ENCODE measurements at places on chromosomes 12 and 14.
A peak's percentile ranks its signal among the peaks of the same experiment; 100 is the strongest.

DNA sequence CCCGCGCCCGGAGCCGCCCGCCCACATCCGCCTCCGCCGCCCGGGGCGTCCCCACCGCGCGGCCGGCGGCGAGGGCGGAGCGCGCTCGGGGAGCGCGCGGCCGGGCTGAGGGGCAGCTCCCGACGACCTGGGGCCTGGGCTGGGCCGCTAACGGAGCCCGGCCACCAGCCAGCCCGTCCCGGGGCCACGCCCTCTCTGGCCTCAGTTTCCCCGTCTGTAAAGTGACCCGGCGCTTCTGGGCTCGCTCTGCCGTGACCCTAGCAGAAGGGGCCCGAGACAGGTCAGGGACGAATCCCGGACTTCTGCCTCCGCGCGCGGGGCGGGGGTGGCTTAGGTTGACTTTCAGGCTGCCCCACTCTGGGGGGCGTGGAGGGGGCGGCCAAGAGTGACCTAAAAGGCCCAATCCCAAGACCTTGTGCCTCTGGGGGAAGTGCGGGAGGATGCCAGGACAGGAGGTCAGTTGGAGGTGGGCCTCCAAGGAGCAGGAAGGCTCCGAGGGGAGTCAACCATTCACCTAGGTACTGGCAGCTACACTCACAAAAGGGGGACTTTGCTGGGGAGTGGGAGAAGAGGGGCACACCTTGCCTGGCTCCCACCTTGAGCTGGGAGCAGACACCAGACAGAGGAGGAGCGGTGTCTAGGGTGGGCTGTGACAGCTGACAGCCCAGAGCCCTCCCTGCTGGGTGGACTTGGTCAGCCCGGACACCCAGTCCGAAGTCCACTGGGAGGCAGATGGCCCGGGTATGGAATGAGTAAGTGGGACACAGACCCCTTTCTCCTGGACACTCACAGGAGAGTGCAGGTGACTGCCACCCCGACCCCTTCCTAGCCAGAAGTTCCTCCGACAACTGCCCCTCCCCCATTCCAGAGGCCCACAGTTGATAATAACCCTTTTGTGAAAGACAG, 486 bp upstream of the AKT1 start:
- H3K4me1 ChIP-seq, result peaks cover 6% of the 10 kb centered on the region
- peak; percentile 50 for DNase-seq
- no peaks in the 10 kb centered on the region for H3K27me3 ChIP-seq
- peak overlapping the region; percentile 52 for H3K4me3 ChIP-seq

DNA sequence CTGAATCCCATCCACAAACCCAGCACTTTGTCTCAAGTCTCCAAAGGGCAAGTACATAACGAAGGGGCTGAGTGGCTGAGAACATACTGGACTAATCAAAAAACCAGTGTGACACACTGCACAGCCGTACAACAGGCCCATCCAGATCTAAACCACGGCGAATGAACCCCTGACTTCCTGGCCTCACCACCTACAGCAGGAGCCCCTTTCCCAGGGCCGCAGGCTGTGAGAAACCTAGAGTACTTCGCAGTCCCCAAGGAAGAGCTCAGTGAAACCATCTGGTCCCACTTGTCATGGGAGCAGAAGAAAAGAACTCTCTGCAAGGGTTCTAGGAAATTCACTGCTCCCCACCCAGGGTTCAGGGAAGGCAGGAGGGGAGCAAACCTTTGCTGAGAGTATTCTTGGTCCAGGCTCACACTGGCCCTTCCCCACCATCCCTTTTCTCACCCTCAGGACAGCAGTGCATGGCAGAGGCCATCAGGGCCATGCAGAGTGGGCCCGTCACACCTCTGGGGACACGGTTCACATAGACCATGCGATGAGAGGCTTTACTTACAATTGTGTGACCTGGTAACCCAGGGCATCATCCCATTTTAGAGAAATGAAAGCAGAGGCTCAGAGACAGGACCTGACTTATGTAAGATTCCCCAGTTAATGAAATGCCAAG, 192.8 kb downstream of the BCL11B start:
- no peak overlapping the region for H3K4me3 ChIP-seq
- H3K4me1 ChIP-seq, result peaks cover 3% of the 10 kb centered on the region
- H3K27ac ChIP-seq, result no peak overlapping the region
- no peak for DNase-seq
- H3K27me3 ChIP-seq, result no peaks in the 10 kb centered on the region
- H3K36me3 ChIP-seq, result no peaks in the 10 kb centered on the region

DNA sequence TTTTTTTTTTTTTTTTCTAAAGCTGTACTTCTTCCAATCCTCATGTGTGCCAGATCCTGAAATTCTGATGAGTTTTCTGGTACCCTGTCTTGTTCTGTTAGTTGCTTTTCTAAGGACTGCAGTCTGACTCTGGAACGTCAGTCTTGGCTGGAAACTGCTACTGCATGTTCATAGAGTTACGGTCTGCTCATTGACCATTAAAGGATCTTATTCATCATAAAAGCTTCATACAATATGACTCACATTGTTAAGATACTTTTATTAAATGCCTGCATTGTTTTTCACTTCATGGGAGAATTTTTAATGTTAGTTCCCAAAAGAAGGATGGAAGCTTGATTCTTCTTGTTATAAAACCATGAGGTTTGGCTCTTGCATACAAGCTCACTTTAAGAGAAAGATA, 233.6 kb downstream of the SYT10 start:
- no peak overlapping the region for H3K4me3 ChIP-seq
- no peak for DNase-seq
- H3K4me1 ChIP-seq, result no peaks in the 10 kb centered on the region
- no peaks in the 10 kb centered on the region for H3K36me3 ChIP-seq

GRCh38 chr12:130529781-130530180, 186.3 kb downstream of the RIMBP2 start:
- no peaks in the 10 kb centered on the region for H3K36me3 ChIP-seq
- H3K4me3 ChIP-seq, result no peak overlapping the region
- DNase-seq, result no peak
- H3K27me3 ChIP-seq, result no peaks in the 10 kb centered on the region

- no peaks in the 10 kb centered on the region for H3K4me1 ChIP-seq
- no peak overlapping the region for H3K27ac ChIP-seq
- peaks cover 6% of the 10 kb centered on the region for H3K36me3 ChIP-seq
- H3K4me3 ChIP-seq, result no peak overlapping the region
Observed at GRCh38 chr12:4663971-4664505, 15.1 kb downstream of the NDUFA9 start.

DNA sequence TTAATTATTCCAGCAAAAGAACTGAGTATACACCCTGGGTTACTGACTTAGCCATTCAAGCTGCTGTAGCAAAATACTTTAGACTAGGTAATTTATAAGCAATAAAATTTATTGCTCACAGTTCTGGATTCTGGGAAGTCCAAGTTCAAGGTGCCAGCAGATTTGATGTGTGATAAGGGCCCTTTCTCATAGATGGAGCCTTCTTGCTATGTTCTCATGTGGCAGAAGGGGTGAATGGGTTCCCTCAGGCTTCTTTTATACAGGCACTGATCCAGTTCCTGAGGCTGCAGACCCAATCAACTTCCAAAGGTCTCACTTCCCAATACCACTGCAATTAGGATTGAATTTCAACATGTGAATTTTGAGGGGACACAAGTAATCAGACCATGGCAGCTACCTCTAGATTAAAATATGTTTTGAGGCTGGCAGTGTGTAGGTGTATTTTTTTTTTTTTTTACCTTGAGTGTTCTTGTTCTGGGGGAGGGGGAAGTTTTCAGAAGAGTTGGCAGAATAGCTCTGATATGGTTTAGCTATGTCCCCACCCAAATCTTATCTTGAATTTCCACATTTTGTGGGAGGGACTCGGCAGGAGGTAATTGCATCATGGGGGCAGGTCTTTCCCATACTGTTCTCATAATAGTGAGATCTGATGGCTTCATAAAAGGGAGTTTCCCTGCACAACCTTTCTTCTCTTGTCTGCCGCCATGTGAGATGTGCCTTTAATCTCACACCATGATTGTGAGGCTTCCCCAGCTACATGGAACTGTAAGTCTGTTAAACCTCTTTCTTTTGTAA, 178.2 kb downstream of the RASSF9 start:
- H3K4me3 ChIP-seq, result no peak overlapping the region
- no peak for DNase-seq
- no peaks in the 10 kb centered on the region for H3K27me3 ChIP-seq
- no peaks in the 10 kb centered on the region for H3K4me1 ChIP-seq
- H3K36me3 ChIP-seq, result no peaks in the 10 kb centered on the region

- no peak for DNase-seq
- H3K36me3 ChIP-seq, result no peaks in the 10 kb centered on the region
- H3K4me3 ChIP-seq, result no peak overlapping the region
- H3K27ac ChIP-seq, result no peak overlapping the region
Observed at GRCh38 chr12:30622509-30622908, 73.2 kb downstream of the IPO8 start.

GRCh38 chr12:24478254-24478653, 470.6 kb downstream of the BCAT1 start:
- H3K4me3 ChIP-seq, result no peak overlapping the region
- H3K36me3 ChIP-seq, result no peaks in the 10 kb centered on the region
- DNase-seq, result no peak
- no peaks in the 10 kb centered on the region for H3K4me1 ChIP-seq
- no peaks in the 10 kb centered on the region for H3K27me3 ChIP-seq
- no peak overlapping the region for H3K27ac ChIP-seq

GRCh38 chr14:29749829-29750228, 177.8 kb downstream of the PRKD1 start:
- DNase-seq, result no peak
- H3K4me3 ChIP-seq, result no peak overlapping the region
- no peaks in the 10 kb centered on the region for H3K36me3 ChIP-seq
- H3K4me1 ChIP-seq, result no peaks in the 10 kb centered on the region
- no peaks in the 10 kb centered on the region for H3K27me3 ChIP-seq

GRCh38 chr14:45089813-45090212, 5.9 kb downstream of the PRPF39 start:
- no peaks in the 10 kb centered on the region for H3K27me3 ChIP-seq
- H3K27ac ChIP-seq, result no peak overlapping the region
- no peak for DNase-seq
- H3K4me3 ChIP-seq, result no peak overlapping the region
- H3K4me1 ChIP-seq, result peaks cover 19% of the 10 kb centered on the region
- H3K36me3 ChIP-seq, result no peaks in the 10 kb centered on the region

GRCh38 chr12:105225505-105226015, 10.4 kb downstream of the APPL2 start:
- H3K27me3 ChIP-seq, result no peaks in the 10 kb centered on the region
- no peaks in the 10 kb centered on the region for H3K4me1 ChIP-seq
- no peak for DNase-seq
- H3K4me3 ChIP-seq, result no peak overlapping the region
- no peak overlapping the region for H3K27ac ChIP-seq
- H3K36me3 ChIP-seq, result peaks cover 71% of the 10 kb centered on the region

DNA sequence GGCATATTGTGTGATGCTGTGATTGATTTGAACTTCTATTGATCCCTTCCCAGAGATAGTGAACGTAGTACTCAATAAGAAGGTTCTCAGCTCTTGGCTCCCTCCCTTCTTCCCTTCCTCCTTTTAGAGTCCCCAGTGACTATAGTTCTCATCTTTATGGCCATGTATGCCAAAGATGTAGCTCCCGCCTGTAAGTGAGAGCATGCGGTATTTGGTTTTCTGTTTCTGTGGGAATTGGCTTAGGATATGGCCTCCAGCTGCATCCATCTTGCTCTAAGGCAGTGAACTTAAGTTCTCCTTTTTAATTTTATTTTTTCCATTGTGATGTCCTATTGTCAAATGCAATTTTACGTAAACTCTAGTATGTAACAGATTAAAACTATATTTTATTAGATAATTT, 109.5 kb downstream of the AEBP2 start:
- DNase-seq, result no peak
- H3K36me3 ChIP-seq, result peaks cover 3% of the 10 kb centered on the region
- no peak overlapping the region for H3K27ac ChIP-seq
- H3K27me3 ChIP-seq, result no peaks in the 10 kb centered on the region
- peaks cover 7% of the 10 kb centered on the region for H3K4me1 ChIP-seq

DNA sequence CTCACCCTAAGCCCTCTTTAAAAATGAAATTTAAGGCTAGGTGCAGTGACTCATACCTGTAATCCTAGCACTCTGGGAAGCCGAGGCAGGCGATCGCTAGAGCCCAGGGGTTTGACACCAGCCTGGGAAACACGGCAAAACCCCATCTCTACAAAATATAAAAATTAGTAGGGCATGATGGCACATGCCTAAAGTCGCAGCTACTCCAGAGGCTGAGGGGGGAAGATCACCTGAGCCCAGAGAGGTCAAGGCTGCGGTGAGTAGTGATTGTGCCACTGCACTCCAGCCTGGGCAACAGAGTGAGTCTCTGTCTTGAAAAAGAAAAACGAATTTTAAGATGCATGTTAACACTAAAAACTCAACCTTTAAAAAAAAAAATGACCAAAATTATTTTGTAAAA, 12.7 kb downstream of the GNPNAT1 start:
- H3K36me3 ChIP-seq, result peaks cover 28% of the 10 kb centered on the region
- no peak for DNase-seq
- no peaks in the 10 kb centered on the region for H3K27me3 ChIP-seq
- H3K4me3 ChIP-seq, result no peak overlapping the region
- no peaks in the 10 kb centered on the region for H3K4me1 ChIP-seq
- H3K27ac ChIP-seq, result no peak overlapping the region

GRCh38 chr12:124401704-124402221, 106.9 kb downstream of the RFLNA start:
- H3K4me3 ChIP-seq, result no peak overlapping the region
- no peak overlapping the region for H3K27ac ChIP-seq
- H3K36me3 ChIP-seq, result peaks cover 32% of the 10 kb centered on the region
- H3K4me1 ChIP-seq, result no peaks in the 10 kb centered on the region

GRCh38 chr12:81147292-81147919, 69.5 kb downstream of the ACSS3 start:
- no peak for DNase-seq
- no peak overlapping the region for H3K27ac ChIP-seq

DNA sequence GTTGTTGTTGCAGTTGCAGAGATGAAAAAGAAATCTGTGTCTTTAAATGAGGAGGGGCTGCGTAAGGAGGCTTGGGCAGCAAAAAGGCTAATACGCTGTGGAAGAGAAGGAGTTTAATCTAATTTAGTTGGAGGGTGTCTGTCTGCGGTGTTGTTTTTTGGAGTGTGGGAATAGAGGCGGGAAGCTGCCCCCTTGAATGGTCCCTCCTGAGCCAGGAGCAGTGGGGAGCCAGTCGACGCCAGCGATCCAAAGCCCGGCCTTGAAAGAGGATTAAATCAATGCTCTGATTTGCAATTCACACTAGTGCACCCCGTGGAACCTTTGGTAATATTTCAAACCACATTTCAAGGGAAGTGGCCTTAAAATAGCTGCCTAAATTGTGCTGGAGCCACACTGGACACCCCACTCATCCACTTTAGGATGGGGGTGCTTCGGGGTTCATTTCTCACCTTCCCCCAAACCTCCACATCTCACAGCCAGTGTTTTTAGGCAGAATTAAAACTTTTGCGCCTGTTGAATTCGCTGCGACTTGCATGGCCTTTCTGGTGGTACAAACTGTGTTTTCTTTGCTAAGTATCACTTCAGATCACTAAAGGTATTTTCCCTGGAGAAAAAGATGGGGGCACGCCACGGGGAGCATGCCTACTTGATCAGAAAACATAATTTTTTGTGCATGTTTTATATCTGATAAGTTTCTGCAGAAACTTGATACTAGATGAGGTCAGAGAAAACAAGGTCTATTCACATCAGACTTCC, 4.1 kb upstream of the FZD10 start:
- DNase-seq, result no peak
- no peak overlapping the region for H3K27ac ChIP-seq
- H3K4me3 ChIP-seq, result no peak overlapping the region
- H3K27me3 ChIP-seq, result peaks cover 10% of the 10 kb centered on the region
- H3K4me1 ChIP-seq, result no peaks in the 10 kb centered on the region
- H3K36me3 ChIP-seq, result no peaks in the 10 kb centered on the region

- H3K4me1 ChIP-seq, result peaks cover 4% of the 10 kb centered on the region
- H3K27ac ChIP-seq, result no peak overlapping the region
- DNase-seq, result no peak
- H3K27me3 ChIP-seq, result no peaks in the 10 kb centered on the region
- H3K36me3 ChIP-seq, result no peaks in the 10 kb centered on the region
Observed at GRCh38 chr14:91898372-91898771, 31.0 kb upstream of the TC2N start.

Measured in T-cell (primary cell).